Activated naive CD4-positive, alpha-beta T cell treated with Interleukin-2 at 50 U/mL for 16 hours (primary cell): ENCODE measurements at places on chromosomes 12 and 14.

GRCh38 chr12:12606781-12607589 is 4.7 kb upstream of the CREBL2 start:
- no peak for DNase-seq

DNA sequence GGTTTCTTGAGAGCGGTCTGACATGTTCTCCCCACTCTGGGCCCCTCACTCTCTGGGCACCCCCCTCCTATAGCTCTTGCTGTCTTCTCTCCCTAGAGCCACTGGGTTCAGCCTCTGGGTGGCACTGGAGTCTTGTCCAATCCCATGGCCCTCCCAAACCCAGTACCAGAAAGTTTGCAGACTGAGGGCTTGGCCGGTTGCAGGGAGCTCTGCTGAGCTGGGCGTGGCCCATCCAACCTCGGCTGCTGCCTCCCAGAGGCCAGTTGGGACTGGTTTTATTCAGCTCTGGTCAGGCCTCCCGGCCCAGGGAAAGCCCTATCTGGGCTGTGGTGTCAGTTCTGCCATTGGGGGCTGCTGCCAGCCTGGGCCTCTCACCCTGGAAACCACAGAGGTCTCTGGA is 37.9 kb downstream of the ISCA2 start:
- DNase-seq: no peak

- no peak for DNase-seq
Measured at GRCh38 chr14:76653875-76654572, 107.2 kb upstream of the VASH1 start.

DNA sequence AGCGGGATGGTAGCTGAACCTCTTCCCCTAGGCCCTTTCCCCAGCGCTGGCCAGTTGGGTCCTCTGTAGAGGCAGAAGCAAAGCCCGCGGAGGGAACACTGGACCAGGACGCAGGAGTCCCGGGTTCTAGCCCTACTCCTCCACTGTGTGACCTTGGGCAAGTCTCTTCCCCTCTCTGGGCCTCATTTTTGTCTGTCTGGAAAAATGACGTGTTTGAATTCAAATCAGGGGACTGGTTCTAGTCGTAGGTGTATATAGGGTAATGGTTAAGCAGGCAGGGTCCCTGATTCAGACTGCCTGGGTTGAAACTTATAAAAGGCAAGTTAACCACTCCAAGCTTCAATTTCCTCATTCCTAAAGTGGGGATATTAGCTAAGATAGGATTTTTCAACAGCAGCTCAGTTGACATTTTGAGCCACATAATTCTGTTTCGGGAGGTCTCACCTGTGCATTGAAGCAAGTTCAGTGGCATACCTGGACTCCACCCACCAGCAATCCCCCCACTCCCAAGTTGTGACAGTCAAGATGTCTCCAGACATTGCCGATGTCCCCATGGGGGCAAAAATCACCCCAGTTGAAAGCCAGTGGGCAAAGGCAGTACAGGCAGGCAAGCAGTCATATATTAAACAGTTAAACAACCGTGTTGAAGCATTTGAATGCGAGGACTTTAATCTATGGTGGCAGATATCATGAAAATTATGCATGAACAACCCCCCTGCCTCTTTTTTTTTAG is 899 bp downstream of the TPCN1 start:
- DNase-seq: no peak

DNA sequence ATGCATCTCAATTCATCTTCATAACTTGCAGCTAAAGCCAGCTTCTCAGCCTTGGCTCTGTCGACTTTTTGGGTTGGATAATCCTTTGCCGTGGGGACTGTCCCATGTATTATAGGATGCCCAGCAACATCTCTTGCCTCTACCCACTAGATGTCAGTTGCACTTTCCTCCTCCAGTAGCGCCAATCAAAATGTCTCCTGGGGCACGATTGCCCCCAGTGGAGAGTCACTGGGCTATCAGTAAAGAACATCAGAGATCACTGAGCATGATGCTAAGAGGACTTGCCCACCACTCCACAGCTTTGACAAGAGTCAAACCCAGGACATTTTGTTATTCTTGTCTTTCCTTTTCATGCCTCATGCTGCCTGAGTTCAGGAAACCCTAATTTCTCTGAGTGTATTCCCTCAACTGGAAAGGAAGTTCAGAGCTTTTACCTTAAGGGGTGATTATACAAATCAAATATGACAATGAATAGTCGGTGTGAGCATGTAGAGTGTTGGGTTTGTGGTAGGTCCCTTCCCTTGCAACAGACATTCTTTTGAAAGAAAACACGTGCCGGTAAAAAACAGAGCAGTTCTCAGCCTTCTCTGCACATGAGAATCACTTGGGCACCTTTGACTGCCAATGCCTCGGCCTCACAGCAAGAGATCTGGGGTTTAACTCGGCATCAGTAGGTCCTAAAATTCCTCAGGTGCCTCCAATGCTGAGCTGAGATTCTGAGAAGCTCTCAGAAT is 980.6 kb downstream of the VRK1 start:
- no peak for DNase-seq

DNA sequence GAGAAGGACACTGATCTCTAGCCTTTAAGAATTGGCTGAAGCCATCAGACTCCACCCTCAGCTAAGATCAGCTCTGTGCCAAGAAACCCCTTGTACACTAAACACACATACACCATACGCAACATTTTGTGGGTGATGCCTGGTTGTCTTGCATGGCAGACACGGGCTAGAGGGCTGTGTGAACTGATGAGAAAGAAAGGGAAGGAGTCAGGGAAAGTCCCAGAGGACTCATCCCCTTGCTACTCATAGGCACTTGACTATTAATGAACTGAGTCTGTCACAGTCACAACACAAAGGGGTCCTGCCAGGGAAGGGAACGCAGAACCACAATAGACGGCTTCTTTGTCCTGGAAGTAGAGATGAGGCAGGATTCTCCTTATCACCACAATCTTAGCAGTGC is 80.8 kb downstream of the EMP1 start:
- DNase-seq: no peak

GRCh38 chr14:54169254-54169924 is 212.8 kb upstream of the BMP4 start:
- DNase-seq: no peak

DNA sequence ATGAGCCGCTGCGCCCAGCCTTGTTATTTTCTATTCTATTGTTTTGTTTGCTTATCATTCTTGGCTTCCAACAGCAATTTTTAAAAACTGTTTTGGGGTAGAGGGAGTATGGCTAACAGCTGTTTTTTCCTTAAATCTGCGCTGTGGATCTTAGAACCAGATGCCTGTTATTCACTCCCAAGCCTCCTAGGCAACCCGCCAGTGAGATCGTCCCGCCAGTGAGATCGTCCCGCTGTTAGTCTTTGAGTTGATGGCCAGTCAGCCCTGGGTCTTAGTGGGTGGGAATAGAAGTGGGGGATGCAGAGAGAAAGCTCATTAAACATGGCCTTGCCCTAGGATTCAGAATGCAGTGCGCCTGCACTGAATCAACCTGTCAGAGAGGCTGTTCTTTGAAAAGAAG is 67.3 kb upstream of the BICD1 start:
- DNase-seq: no peak

DNA sequence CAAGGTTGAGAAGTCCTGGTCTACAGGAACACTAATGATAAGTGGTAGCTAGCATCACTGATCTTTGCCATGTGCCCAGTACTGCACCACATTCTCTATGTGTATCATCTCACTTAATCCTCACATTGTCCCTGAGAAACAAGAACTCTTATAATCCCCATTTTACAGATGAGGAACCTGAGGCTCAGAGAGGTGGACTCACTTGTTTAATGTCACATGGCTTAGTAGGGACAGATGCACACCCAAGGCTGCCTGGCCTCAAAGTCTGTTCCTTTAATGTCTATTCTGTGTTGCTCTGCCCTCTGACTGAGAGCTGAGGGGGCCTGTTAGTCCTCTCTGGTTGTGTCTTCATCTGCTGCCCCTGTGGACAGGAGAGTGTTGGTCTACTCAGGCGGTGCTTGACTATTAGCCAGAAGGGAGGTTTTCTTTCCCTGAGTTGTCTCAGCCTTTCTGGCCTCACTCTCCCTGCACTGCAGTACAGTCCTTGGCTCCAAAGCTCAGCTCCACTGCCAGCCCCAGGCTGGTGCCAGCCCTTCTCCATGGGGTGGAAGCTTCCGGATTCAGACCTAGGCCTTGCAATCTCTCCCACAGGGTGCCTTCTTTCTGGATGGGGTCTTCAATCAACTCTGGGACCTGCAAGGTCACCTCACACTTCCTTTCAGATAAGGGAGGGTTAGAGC is 4.9 kb upstream of the DYNLL1 start:
- DNase-seq: no peak

DNA sequence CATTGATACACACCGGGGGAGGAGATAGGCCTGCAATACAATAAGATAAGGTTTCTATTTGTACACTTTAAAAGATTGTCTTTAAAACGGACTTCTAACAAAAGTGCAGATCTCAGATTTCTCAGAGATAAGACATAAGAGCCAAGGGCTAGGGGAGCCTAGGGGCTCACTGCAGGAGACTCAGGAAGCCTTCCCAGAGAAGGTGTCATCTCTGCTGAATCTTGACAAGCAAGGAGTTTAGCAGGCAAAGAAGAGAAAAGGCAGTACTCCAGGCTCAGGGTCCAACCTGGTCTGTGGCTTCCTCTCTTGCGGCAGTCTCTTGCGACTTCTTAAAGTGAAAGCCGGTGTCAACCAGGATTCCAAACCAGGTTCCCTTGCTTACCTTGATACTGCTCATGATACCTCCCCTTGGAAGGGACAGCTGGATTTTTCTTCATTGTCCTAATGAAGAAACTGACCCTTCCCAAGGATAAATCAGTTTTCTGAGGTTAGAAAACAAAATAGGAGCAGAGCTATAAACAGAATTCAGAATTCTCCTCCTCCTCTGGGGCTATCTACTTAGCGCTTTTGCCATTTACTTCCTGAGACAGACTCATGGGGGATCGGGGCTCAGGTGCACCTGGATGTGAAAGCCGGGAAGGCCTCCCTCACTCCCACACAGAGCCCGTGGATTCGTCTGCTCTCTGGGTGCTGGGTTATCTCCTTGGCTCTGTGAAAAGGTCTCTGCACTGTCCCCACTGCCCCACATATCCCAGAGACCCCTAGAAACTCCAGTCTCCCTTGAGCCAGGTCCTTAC is 1.7 kb upstream of the SCNN1A start:
- no peak for DNase-seq

- no peak for DNase-seq
Measured at GRCh38 chr12:84507956-84508850, 404.4 kb downstream of the SLC6A15 start.

DNA sequence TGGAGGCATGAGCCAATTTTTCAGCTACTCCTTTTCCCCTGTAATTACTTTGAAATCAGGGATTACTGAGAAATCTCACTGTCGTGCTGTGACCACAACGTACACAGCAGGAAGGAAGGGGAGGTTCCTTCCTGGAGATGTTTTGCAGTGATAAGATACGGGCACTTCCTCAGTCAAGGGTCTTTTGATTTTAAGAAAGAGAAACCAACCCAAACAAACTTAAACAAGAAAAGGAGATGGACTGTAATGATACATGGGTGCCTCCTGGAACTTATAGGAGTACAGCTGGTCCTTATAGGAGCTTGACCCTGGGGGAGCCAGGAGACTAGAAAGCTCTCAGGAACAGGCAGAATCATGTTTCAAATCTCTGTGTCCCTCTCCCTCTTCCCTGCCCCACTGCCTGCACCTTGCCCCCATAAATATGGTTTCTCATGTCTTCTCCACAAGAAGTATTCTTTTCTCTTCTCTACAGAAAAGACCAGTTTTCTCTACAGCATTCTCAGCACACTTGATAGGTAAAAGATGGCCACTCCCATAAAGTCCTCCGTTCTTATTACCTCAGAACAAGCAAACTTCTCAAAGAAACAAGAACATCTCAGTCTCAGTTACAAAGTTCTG is 281.1 kb upstream of the AMIGO2 start:
- DNase-seq: peak; percentile 32

- DNase-seq: no peak
Measured at GRCh38 chr12:91492648-91493047, 310.0 kb upstream of the DCN start.

DNA sequence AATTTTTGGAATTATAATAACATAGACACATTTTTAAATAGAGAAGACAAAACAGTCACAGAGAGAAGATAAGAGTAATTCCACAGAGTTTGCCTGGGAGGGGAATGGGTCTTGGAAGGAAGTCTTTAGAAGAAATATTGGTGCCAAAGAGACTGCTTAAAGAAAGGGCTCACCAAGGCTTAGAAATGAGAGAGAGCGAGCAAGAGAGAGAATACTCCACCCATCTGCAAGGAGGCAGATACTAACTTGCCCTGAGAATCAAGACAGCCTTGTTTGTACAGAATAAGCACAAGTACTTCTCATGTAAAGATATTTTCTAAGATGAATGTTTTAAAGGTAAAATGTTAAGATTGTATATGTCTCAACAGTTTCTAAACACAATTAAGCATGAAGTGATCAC is 165.5 kb downstream of the SLC38A4 start:
- no peak for DNase-seq

- no peak for DNase-seq
Measured at GRCh38 chr12:57323416-57323815, 72.4 kb upstream of the STAC3 start.

DNA sequence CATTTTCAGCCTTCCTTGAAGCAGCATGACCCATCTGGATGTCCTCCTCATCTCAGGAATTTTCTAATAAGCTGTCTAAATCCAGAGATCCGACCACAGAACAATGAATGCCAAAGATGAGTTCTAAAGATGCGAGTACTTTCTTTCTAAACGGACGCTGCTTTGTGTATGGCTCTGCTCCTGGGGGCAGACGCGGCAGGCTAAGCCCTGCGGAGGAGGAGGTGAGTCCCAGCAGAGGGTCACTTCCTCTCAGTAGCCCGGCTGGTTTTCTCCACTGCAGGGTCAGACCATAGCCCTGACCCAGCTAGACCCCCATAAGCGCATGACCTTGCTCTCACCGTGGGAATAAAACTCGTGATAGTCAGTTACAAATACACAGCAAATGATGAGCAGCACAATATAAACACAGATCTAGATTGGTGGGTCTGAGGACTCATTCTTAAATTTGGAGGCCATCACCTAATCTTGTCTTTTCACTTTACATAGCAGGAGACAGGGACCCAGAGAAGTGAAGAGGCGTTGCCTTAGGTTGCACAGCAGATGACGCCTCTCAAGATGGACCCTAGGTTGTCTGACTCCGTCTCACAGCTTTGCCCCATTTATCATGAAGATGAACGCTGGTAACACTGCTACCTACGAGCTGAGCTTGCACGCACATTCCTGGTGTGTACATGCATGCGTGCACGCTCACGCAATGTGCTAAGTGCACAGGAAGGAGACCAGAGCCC is 16.6 kb downstream of the SSH1 start:
- DNase-seq: no peak

GRCh38 chr12:47773858-47774580 is 981 bp downstream of the SLC48A1 start:
- no peak for DNase-seq

- DNase-seq: no peak
Measured at GRCh38 chr12:4540638-4541037, 1.9 kb downstream of the RAD51AP1 start.
